ENCODE measurements at places on chromosomes 13 and 19.

GRCh38 chr19:10102787-10103236 lies 334 bp upstream of the ANGPTL6 start:
- DNase-seq: no peak

DNA sequence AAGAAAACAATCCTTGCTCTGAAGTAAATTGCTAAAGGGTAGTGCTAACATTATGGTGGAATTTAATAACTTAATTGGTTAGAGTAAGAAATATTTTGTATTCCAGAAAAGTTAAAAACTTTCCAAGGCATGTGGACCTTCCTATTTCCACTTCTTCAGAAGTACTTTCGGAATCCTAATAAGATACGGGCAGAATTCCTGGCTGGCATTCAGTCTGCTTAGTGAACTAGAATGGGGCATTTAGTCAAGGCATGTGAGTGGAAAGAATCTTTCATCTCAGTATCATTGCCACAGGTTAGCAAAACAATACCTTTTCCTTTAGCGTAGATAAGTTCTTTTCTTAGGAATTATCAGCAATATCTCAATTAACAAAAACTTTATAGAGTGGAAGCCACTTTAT lies 85.1 kb downstream of the TNFRSF19 start:
- DNase-seq: no peak

GRCh38 chr13:55359067-55359466 lies 1781.7 kb upstream of the PRR20A start:
- DNase-seq: no peak

- no peak for DNase-seq
Observed at GRCh38 chr13:97549201-97549600, 115.2 kb downstream of the RAP2A start.

- DNase-seq: peak; percentile 72
Observed at GRCh38 chr19:13506471-13506820, at the start of gene CACNA1A. TSS of gene CACNA1A (minus strand) at chr19:13506479. CDS start at chr19:13506224, 255 bp downstream.

- no peak for DNase-seq
Observed at GRCh38 chr19:55258476-55258827, 365 bp downstream of the PPP6R1 start.

GRCh38 chr19:17136617-17137016 lies 61.0 kb downstream of the MYO9B start:
- DNase-seq: no peak

- DNase-seq: no peak
Observed at GRCh38 chr13:20685092-20685491, 18.4 kb upstream of the IL17D start.

GRCh38 chr13:30125422-30126073 lies 181.8 kb downstream of the KATNAL1 start:
- no peak for DNase-seq

GRCh38 chr19:47742634-47743033 lies 2.7 kb upstream of the NOP53 start:
- no peak for DNase-seq

DNA sequence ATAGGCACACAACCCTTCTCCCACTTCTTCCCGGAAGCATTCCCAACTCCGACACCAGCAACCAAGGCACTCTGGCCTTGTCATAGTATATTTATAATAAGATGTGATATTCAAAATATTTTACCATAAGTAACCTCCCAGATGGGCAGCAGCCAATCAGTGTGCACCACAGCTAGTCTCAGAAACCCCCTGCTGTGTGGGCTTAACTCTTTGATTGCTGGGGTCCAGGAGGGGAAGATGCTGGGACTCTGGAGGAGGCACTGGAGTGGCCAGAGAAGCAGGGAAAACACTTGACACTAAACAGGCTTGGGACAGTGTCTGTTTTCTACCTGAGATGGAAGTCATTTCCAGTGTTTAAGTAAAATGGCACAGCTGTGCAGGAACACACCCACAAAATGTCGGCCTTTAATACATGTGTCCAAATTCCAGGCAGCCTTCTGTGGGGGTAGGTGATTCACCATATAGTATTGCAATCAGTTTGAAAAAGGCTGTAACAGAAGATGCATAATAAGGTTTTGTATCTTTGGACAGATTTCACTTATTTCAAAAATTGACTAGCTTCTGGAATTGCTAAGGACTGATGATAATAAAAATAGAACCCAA lies 100.7 kb downstream of the MBNL2 start:
- DNase-seq: no peak

DNA sequence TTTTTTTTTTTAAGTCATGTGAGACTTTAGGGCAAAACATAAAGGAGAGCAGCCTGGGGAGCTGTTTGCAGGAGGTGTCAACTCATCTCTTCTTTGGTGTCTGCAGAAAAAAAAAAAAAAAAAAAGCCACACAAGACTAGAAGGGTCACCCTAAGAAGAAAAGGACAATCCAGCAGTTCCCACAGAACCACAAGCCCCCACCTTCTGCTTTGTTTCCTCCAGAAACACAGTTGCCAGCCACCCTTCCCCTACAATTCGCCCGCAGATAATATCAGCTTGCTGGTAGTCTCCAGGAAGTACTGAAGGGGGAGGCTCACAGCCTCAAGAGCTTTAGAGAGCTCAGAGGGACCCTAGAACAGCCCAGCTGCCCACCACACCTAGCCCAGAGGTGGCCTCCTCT lies 22.3 kb upstream of the ZBTB7A start:
- DNase-seq: no peak

- DNase-seq: no peak
Observed at GRCh38 chr19:5144545-5145179, 175.7 kb downstream of the KDM4B start.

GRCh38 chr19:7833225-7834099 lies 3.4 kb downstream of the EVI5L start:
- peak; percentile 57 for DNase-seq

- no peak for DNase-seq
Observed at GRCh38 chr19:38799104-38799503, 10.1 kb downstream of the LGALS7B start.

DNA sequence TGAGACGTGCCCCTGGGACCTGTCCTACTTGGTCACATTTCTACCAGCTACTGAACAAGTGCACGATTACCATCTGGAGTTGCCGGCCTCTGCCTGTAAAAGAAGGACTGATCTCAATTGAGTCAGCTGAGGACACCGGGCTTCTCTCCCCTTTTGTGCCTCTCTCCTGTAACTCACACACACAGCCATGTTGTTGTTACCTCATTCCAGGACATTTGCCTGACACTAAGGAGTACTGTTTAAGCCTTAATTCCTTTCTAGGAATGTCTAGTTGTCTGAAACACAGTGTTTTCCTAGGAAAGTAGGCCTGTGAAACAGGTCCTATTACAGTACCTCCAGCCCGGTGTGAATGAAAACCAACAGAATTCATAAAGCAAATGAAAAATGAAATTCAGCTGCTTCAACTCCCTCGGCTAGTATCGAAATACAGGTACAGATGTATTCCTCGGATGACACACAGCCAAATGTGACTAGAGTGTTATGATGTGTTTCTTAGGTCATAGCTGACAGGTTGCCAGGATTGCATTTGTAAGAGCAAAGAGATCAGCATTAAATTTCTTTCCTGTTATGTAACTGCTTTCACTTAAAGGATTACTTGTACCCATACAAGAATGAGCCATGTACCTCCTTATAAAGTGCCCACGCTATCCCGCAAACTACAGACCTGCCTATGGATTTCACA lies 152.0 kb upstream of the IRS2 start:
- DNase-seq: no peak

GRCh38 chr13:30810261-30810701 lies 74.9 kb downstream of the ALOX5AP start:
- peak; percentile 62 for DNase-seq

DNA sequence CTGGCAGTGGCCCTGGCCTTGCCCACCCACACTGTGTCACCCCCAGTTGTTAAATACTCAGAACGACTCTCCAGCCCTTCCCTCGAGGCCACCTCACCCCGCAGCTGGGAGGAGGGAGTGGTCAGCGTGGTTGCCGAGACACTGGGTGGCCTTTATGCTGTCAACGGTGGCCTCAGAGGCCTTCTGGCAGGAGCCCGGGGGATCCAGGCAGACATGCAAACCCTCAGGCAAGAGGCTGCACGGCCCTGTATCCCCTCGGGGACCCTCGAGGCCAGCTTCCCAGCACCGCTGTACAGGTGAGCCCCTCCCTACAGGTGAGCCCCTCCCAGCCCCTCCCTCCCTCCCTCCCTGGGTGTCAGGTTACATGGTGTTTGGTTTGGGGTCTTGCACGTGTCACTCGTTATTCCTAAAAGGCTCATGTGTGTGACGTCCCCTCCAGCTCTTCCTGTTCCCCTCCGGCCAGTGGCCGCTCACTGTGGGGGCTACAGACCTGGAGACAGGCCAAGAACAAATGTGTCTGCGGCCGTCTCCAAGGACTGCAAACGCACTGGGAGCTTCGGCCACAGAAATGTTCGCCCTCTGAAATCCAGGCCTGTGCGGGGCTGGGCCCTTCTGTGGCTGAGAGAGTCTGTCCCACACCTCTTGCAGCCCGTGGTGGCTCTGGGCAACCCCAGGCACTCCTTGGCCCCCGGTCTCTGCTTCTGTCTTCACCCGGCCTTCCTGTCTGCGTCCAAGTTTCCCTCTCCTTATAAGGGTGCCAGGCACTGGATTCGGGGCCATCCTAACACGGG lies at the start of gene TEKTIP1:
Gene TEKTIP1 (plus strand): TSS at position 210 of the 791 bp plus-strand sequence. CDS start 4 bp downstream, at position 214.
- DNase-seq: peak; percentile 33

- DNase-seq: peak; percentile 53
Observed at GRCh38 chr19:17079710-17080439, 4.3 kb downstream of the MYO9B start.

GRCh38 chr13:29676941-29677452 lies 81.5 kb upstream of the SLC7A1 start:
- DNase-seq: peak; percentile 8

DNA sequence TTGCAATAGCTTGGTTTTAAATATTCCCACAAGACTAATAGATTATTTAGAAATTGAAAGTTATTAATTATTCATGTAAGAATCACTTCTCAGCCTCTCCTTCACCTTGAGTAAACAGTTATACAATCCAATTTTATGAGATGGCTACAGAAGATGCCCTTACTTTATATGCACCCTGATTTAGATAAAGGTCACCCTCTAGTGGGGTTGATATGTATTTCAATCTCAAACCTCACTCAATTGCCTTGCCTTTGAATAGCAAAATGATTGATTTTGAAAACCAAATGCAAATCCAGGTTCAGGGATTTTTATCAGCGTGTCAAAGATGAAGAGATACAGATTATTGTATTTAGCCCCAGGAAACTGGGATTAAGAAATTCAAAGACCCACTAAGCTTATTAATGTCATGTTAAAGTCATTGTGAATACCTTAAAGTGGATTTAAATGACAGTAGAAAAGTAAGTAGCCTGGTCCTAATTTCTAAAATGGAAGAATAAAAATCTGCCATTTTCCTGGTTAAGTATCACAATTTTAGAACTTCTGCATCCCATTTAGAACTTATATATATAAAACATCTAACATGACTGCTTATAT lies 305.1 kb downstream of the ITGBL1 start:
- peak; percentile 49 for DNase-seq

DNA sequence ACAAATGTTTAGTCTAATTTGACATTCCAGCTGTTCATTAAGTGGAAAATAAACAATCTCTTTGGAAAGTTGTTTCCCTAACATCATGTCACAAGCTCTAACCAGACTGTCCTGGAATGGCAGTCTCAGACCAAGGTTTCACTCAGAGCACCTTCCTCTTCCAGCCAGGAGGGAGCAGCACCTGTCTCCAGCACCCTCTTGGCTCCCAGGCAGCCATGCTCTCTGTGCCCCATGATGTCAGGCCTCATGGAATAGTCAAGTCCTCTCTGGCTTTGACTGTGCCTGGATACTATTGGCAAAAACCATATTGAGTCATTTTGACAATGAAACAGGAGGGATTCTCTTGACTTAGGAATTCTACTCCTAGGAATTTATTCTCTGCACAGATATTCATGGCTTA lies 171.4 kb downstream of the OXGR1 start:
- peak; percentile 5 for DNase-seq

DNA sequence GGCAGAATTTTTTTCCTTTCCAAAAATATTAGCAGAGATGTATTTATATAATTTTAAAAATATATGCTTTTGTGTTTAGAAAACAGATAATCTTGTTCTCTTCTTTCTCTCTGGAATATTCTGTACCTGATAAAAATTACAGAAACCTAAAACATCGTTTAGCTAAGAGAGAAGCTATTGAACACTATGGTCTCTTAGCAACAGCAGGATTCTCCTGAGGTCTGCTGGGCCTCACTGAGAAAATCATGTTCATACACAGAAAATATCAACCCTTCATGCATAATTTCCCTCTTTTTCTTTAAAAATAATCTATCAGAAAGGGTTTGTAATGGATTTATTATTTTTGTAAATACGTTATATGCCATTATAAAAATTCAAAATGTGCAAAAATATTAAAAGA lies 242.2 kb downstream of the DCLK1 start:
- DNase-seq: peak; percentile 16

- DNase-seq: no peak
Observed at GRCh38 chr19:48961673-48962028, 3.5 kb upstream of the FTL start.

- DNase-seq: no peak
Observed at GRCh38 chr13:67772807-67773453, 542.8 kb upstream of the PCDH9 start.

- no peak for DNase-seq
Observed at GRCh38 chr13:114038211-114038613, 64.3 kb upstream of the C13orf46 start.

DNA sequence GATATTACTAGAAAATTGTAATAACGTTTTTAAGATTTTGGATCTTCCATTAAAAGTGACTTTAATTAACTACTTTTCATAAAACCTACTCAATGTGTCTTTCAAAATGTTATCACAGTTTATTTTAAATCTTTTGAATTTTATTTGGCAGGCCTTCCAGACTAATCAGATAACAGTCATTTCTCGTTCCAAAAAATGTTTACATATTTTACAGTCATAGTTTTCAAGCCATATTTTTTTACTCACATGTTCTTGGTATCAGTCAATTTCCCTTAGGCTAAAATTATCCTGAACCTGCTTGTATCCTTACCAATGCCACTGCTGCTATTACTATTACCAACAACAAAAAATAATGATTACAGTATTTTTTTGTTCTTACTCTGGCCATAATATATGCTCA lies 1783.5 kb downstream of the SLITRK5 start:
- DNase-seq: no peak

- DNase-seq: no peak
Observed at GRCh38 chr13:21639561-21639960, 31.3 kb upstream of the FGF9 start.

DNA sequence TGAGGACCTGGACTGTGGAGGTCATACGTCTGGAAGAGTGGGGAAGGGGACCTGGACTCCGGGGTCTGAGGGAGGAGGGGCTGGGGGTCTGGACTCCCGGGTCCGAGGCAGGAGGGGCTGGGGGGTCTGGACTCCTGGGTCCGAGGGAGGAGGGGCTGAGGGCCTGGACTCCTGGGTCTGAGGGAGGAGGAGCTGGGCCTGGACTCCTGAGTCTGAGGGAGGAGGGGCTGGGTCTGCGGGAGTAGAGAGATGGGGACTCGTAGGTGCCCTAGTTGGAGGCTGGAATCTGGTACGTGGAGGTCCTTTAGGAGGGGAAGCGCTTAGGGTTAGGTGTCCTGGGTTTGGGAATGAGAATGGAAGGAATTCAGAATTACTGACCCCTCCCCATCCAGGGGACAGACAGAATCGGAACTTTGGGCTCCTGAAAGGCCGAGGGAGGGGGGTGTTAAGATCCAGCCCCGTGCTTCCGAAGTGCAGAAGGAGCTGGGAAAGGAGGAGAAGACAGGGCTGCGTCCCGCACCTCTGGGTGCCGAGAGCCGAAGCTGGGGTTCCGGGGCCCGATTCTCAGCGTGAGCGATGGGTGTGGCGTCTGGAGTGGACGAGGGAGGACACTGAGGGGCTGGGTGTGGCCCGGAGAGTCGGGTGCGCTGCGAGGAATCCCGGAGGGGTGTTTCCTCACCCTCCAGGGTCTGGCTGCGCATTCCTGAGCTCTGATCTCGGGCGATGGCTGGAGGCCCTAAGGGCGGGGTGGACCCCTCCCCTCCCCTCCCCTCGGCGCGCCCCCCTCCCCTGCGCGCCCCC lies 608 bp downstream of the MYADM start:
- peak; percentile 50 for DNase-seq
